ENCODE measurements at places on chromosomes 2 and 18.

DNA sequence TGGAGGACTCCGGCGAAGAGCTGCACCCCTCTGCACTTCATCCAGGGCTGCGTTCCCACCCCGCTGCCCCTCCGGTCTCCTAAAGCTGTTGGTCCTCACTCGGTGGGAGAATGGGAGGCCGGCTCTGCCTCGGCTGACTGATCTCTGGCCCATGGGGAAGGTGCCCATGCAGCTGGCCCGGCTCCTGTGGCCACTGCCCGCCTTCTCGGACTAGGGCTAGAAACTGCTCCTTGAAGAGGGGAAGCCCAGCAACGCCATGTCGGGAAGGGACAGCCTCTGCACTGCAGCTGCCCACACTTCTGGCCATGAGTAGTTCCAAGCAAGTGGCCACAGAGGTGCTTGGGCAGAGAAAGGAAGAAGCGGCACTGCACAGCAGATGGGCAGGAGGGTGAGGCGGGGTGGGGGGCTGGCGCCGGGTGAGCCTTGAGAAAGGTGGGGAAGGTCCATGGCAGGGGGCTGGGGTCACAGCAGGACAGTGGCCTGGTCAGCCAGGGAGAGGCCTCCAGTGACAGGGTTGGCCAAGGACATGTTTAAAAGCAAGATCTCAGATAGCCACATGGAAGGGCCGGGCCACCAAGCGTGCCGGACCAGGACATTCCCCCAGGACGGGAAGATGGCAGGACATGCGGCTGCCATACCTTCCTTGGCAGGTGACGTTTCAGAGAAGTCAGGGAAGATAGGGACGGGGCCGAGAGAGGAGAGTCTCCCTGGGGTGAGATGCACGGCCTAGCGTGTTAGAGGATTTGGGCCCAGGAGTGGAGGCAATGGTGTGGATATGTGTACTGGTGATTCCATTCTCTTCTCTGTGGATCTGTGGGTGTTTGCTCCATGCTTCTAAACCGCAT lies 158.8 kb upstream of the HDAC4 start:
- DNase-seq, result no peak

- no peak for DNase-seq
Measured at GRCh38 chr18:49866680-49867079, 53.3 kb upstream of the ACAA2 start.

- DNase-seq, result no peak
Measured at GRCh38 chr2:202101026-202101579, 28.0 kb downstream of the KIAA2012 start.

- DNase-seq, result peak; percentile 89
Measured at GRCh38 chr2:112881217-112881985, 29.6 kb upstream of the IL37 start.

- DNase-seq, result no peak
Measured at GRCh38 chr18:47821314-47821713, 109.1 kb downstream of the SMAD2 start.

GRCh38 chr2:56369316-56369715 lies 185.5 kb downstream of the CCDC85A start:
- DNase-seq, result no peak

DNA sequence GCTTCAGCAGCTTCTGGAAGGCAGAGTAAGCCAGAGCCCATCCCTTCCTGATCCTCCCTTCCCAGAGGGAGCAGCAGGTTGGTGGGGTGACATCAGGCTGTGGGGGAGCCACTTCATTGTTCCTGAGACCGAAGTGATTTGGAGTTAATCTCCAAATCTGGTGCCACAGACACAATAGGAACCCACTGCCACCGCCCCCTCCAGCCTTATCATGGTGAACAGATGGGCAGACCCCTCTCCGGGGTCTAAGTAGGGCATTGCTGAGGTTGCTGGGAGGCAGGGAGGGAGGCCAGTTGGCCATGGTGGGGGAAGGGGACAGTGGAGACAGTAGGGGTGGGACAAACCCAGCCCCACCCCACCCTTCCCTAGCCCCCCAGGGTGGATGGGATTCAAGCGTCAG lies 25.6 kb upstream of the SLC35F6 start:
- DNase-seq, result no peak

- no peak for DNase-seq
Measured at GRCh38 chr2:104888489-104889258, 34.8 kb downstream of the POU3F3 start.

GRCh38 chr2:103773884-103774283 lies 1012.1 kb downstream of the TMEM182 start:
- no peak for DNase-seq

- DNase-seq, result no peak
Measured at GRCh38 chr2:218278531-218279360, 8.4 kb downstream of the PNKD start.

DNA sequence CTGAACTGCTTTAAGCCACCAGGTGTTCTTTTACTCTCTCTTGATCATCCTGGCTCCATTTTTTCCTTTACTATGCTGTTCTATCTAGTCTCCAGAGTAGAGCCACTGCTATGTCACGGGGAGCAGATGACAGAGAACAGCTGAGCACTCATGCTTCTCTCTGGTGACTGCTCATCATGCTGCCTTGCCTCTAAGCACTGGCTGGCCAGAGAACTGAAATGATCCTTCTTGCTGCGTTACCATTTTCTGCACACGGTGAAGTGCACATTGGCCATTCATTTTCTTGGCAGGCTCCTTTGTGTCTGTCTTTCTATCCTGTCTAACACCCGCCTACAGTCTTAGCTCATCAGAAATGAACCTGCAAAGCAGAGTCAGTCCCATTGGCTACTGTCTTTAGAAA lies 86.0 kb downstream of the KCTD1 start:
- DNase-seq, result no peak

- DNase-seq, result no peak
Measured at GRCh38 chr18:35159782-35160181, 81.1 kb upstream of the ZNF397 start.

DNA sequence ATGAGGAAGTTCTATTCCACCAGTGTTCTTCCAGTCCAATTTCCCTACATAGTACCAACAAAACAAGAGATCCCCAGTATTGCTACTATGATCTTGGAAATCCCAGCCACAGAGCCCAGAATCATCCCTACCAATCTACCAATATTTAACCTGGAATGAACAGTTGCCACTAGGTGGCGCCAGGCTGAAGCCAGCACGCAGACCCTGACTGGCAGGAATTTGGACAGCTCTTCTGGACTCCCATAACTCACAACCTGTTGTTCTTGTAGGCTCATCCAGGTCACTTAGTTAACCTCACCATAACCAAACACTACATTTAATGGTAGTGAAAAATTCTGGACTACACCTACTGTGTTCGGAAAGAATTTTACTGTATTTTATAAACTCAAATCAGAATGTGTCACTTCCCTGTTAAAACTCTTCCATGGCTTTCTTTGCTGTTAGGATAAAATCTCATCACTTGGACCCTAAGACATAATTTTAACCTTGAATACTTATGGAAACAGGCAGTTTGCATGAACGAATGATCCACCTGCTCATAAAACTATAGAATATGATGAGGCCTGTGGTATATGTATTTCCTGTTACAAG lies 59.8 kb upstream of the SLC38A11 start:
- DNase-seq, result peak; percentile 87

- DNase-seq, result peak; percentile 37
Measured at GRCh38 chr18:74896390-74896991, 298.8 kb downstream of the ZNF407 start.

- no peak for DNase-seq
Measured at GRCh38 chr18:10386956-10387355, 67.5 kb upstream of the APCDD1 start.

- no peak for DNase-seq
Measured at GRCh38 chr18:7017013-7017412, 100.6 kb downstream of the LAMA1 start.

GRCh38 chr2:216283038-216283900 lies 89.0 kb downstream of the MARCHF4 start:
- DNase-seq, result peak; percentile 58

GRCh38 chr2:212669761-212670160 lies 131.2 kb upstream of the ERBB4 start:
- no peak for DNase-seq

DNA sequence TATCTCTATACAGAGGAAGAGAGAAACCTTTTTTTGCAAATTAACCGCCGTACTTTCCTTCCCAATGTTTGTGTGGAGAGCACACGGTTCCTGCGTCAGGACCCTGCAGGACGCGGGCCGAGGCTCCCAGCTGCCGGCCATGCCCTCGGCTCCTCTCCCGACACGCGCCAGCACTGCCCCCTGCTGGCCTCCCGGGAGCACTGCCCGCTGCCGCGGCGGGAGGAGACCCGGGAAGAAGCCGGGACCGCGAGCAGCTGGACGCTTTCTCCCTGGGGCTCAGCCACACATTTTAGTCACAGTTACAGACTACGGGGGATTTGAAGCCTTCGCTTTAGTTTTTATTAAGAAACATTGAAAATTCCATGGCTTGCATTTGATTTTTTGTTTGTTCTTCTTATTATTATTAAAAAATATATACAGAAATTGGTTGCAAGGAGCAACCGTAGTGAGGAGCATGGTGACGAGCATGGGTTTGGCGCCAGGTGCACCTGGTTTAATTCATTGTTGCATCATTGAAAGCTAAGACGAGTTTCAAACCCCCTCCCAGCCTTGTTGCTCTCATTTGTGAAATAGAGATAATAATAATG lies 401.2 kb downstream of the GALR1 start:
- peak; percentile 65 for DNase-seq

- DNase-seq, result no peak
Measured at GRCh38 chr2:239255218-239255617, 145.6 kb downstream of the HDAC4 start.

- DNase-seq, result no peak
Measured at GRCh38 chr18:59909289-59910036, 9.7 kb downstream of the PMAIP1 start.

DNA sequence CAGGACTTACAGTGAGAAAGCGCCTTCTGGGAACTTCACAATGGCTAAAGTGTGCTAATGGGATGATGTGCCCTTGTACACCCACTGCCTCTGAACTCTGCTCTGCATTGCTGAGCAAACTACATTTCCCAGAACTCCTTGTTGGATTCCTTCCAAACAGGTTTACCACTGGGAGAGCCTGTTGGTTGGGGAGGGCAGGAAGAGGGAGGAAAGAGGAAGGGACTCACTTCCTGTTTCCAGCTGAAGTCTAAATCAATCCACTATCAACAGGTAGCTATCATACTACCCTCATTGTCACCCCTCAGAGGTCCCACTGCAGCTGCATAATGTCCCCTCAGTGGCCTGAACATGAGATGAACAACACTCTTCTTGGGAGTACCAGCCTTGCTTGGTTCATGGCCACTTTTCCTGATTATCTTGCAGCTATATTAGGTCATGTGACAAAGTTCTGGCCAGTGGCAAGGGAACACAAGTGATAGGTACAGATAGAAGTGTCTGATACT lies 109.7 kb downstream of the MSH2 start:
- DNase-seq, result peak; percentile 46

- no peak for DNase-seq
Measured at GRCh38 chr2:15539999-15540398, 21.1 kb downstream of the NBAS start.

- DNase-seq, result no peak
Measured at GRCh38 chr2:197950006-197950405, 145.6 kb downstream of the PLCL1 start.

GRCh38 chr2:116319935-116320334 lies 1494.6 kb upstream of the DDX18 start:
- no peak for DNase-seq

- DNase-seq, result peak; percentile 70
Measured at GRCh38 chr18:47756364-47757016, 174.0 kb downstream of the SMAD2 start.

GRCh38 chr2:240432820-240433801 lies 2.4 kb upstream of the GPC1 start:
- no peak for DNase-seq

DNA sequence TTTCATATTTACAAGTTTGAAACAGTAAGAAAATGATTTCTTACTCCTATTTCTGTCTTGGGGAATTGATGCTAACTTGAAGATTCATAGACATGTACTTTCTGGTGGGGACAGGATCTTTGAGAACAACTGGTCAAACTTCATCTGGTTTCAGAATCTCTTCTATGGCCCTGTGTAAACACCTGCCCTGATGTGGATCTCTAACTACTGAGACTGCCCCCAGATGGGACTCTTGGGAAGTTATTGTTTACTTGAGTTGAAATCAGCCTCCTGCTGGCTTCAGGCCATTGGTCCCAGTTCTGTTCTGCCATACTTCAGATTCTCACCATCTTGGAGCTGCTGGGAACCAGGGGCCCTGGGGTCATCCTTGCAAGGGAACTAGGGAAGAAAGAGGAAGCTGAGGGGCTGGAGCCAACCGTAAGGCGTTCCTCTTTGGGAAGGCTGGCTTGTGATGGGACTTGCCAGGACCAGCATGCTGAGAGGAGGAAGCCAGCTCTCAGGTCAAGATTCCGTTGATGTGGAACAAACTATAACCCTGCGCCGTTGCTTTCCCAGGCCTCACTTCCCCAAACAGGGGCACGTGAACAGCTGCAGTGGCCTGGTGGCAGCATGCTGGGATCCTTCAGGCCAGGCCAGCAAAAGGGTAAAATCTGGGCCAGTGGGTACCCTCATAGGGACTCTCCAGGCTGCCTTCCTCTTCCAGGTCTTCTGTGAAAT lies 135.5 kb upstream of the CXCR4 start:
- DNase-seq, result no peak

- DNase-seq, result no peak
Measured at GRCh38 chr18:79447703-79448367, 52.1 kb downstream of the NFATC1 start.

GRCh38 chr18:63085611-63086010 lies 234.0 kb downstream of the BCL2 start:
- DNase-seq, result no peak

DNA sequence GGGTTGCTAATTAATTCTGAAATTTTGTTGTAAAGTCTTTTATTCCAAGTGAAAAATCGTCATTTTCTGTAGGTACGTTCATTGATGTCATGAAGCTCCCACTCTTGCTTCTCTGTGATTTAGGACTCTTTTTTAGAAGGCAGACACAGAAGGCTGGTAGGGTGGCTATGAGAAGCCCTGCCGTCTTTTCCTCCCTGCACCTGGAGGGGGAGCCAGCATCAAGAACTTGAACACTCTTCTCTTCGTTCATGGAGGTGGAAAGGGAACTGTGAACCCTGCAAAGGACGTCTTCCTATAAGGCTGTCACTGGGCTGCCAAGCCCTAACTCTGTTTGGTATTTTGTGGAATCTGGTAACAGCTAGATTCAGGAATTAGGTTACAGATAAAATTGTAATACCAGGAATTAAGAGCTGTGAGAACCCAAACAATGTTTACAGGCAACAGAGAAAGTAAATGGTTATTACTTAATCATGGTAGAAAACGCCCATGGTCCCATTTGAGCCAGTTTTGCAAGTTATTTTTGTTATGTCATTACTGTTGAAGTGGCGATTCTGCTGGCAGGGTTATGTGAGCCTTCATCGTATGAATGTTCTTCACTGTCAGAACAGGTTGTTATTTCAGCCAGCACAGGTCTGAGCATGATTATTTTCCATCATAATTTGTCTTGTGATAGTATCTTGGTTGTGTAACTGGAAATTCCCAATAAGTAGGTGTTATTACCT lies 112.2 kb downstream of the OSBPL6 start:
- DNase-seq, result peak; percentile 85

GRCh38 chr2:110804915-110805314 lies 72.5 kb downstream of the ACOXL start:
- peak; percentile 16 for DNase-seq

Data from hematopoietic multipotent progenitor cell treated with erythropoietin and hydrocortisone succinate and interleukin-3 and kit ligand, for 6 days (in vitro differentiated cells).